Activated CD4-positive, alpha-beta memory T cell treated with anti-CD3 and anti-CD28 coated beads for 36 hours (primary cell): ENCODE measurements at places on chromosomes 2 and 18. TPM values are rescaled to one million over a fixed set of nuclear protein-coding genes. Genes with fewer than 3 reads are reported as not detected.

The RIT2 gene
- not detected for total RNA-seq

The MALL gene
- total RNA-seq: 0.17 TPM

The CMPK2 gene
- total RNA-seq: 6.6 TPM

The CTAGE1 gene
- not detected for total RNA-seq

The SP5 gene
- total RNA-seq: not detected

The FSHR gene
- total RNA-seq: not detected

The FRZB gene
- not detected for total RNA-seq
